ENCODE measurements at places on chromosomes 2 and 18. TPM values are rescaled to one million over a fixed set of nuclear protein-coding genes. Genes with fewer than 3 reads are reported as not detected.

GRCh38 chr2:33907866-33908265 is 308.8 kb upstream of the FAM98A start:
- no peak for DNase-seq

DNA sequence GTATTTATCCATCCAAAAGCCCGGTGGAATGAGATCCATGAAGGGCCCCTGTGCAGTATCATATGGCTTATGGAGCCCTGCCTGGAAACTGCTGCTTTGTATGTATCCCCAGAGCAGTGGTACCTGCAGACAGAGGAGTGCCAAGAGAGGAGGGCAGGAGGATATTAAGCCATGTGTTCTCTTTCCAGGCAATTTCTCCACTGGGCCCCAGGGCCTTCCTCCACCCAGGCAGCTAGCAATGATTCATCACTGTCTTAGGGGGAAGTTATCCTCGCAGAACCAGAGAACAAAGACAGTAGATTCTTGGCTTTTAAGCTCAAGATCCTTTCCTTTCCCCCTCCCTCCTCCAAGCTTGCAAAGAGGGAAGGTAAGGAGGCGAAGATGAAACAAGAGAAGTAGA is 98.1 kb downstream of the LRRC30 start:
- no peak for DNase-seq

Gene ONECUT2
- 0.62 TPM for total RNA-seq

DNA sequence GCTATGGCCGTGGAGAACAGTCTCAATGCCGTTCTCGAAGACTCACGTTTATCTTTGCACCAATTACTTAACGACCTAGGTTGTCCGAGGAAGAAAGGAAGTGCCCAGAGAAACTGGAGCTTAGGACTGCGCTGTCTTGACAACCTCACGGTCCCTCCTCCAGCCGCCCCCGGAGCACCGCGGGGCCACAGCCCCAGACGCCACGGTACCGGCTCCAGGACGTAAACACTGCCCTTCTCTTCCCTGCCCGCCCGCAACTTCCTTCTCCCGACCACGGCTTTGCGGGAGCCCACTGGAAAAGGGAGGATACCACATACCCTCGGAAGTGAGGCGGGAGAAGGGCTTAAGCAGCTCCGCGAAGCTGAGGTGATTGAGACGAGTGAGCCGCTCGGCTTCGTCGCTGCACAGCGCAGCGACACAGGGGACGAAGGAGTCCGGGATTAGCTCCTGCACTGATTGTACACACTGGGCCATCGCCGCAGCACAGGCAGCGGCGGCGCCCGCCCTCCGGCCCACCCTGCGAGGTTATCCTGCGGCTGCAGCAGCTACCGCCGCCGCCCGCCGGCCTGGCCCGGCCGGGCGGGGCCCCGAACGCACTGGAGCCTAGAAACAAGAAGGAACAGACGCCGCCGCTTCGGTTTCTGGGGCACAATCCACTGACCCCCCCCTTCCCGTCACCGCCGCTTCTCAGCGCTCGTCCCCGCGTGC is 483 bp downstream of the TRAPPC8 start:
- peak; percentile 73 for DNase-seq

Gene NR4A2
- total RNA-seq, result 1.0 TPM

DNA sequence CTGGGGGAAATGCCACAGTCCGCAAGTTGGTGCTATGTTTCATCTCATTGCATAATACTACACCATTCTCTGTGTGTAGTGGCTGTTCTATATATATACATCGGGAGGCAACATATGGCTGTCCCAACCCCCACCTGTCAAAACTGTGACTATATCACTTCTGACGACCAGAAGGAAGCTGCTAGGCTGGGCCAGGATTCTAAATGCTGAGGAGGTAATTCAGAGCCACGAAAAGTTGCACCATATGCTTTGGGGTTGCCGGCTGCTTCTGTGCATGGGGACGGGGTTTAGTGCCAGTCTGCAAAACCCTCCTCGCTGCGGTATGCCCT is 117.3 kb downstream of the MSH2 start:
- no peak for DNase-seq

- peak; percentile 26 for DNase-seq
These were observed 145.4 kb upstream of the RIOK3 start for GRCh38 chr18:23307567-23308295.

Gene TMEM169
- not detected for total RNA-seq

DNA sequence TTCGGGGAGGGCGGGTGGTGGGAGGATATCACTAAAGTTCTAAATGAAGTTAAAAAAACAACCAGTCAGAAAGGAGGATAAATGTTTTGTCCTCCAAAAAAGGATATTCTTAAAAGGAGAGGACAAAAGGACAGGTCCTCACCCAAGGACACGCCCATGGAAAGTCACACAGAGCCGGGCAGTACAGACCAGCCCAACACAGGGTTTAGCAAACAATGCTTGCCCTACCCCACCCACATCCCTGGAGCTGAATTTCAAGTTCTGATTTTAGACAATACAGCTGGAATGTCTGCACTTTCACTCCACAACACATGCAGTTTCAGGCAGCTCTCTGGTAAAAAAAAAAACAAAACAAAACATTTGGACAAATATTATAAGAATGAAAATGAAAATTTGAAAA is 67.9 kb downstream of the SLC9A4 start:
- DNase-seq, result no peak

Gene CDCA7
- 27.7 TPM for total RNA-seq

- no peak for DNase-seq
These were observed 25.2 kb upstream of the HNMT start for GRCh38 chr2:137939026-137939425.

DNA sequence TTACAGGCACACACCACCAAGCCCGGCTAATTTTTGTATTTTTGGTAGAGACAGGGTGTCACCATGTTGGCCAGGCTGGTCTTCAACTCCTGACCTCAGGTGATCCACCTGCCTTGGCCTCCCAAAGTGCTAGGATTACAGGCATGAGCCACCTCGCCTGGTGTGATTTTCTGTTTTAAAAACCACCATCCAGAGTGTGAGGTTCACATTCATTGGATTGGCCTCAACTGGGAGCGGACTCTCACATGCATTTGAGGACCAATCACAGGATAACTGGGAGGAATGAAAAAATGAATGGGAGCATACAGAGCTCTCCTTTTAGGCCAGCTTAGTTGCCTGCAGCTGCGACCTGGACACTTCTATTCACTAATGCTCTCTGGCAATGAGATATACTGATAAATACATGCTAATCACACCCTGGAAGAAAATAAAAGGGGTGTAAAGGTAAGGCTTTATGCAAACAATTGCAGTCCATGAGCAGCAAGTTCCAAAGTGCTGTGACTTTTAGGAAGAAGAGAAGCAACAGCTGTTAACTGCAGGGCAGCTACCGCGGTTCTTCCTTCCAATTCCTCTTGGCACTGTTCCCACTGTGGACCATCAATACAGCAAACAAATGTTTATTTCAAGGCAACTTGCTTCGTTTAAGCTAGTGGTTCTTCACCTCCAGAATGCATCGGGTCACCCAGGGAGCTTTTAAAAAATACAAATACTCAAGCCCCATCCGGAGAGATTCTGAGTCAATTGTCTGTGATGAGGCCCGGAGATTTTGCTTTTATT is 49.5 kb upstream of the FZD5 start:
- no peak for DNase-seq

Gene MALL
- total RNA-seq, result 114 TPM

- DNase-seq, result peak; percentile 69
These were observed 1.6 kb downstream of the CTIF start for GRCh38 chr18:48540251-48541025.

DNA sequence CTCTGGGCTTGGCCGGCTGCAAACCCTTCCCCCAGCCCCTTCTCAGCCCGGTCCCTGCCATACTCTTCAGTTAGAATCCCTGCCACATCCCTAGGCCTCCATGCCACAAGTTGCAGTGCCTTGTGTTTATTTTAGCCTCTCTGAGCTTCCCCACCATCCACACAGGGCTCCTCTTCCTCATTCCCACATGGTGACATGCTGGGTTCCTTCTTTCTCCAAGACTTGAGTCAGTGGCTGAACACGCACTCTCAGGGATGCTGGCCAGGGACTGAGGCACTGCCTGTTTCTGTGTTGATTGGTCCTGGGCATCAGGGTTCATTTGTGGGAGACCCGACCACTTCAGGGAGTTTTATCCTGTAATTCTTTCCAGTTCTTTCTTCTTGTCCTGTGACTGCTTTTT is 56.3 kb downstream of the KCNS3 start:
- no peak for DNase-seq

DNA sequence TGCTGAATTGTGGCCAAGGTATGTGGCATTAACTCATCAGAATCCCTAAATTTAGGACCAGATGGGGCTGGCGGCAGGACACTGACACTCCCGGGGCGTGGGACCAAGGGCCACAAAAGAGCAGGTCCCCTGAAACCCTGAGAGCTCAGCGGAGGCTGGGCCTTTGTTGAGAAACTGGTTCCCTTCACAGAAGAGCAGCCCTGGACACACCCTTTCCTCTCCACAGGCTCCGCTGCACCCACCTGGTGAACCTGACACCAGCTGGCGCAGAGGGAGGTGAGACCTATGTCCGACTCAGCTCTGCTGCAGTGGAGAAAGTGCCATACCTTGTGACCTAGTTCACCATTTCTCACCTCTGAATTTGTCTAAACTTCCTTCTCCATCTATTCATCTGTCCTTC is 119.5 kb downstream of the RTP5 start:
- DNase-seq, result no peak

Gene KCNK3
- not detected for total RNA-seq

- no peak for DNase-seq
These were observed 372.7 kb downstream of the FBXO15 start for GRCh38 chr18:73774811-73775509.

DNA sequence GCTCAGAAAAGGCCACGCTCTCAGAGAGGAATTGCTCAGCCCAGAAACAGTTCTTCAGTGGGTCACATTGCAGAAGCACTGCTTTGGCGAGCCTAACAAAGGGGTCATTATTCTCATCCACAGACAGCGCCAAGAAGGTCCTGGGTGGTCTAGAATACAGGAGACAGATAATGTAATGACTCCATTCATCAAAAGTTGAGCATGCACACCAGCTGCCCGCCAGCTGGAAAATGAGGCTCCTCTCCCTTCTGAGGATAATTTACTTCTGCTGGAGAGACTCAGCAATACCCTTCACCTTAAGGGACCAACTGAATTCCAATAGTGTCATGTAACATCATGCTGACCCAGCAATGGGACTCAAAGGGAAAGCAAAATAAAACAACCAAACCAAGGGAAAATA is 79.9 kb downstream of the TRIB2 start:
- DNase-seq, result no peak

GRCh38 chr18:49876536-49876935 is 63.2 kb upstream of the ACAA2 start:
- no peak for DNase-seq

GRCh38 chr2:48358982-48359381 is 171.0 kb upstream of the STON1 start:
- DNase-seq, result no peak

Gene CYRIA
- total RNA-seq, result 38.4 TPM

Gene RAB6C
- total RNA-seq, result not detected

Gene TMEM247
- not detected for total RNA-seq

DNA sequence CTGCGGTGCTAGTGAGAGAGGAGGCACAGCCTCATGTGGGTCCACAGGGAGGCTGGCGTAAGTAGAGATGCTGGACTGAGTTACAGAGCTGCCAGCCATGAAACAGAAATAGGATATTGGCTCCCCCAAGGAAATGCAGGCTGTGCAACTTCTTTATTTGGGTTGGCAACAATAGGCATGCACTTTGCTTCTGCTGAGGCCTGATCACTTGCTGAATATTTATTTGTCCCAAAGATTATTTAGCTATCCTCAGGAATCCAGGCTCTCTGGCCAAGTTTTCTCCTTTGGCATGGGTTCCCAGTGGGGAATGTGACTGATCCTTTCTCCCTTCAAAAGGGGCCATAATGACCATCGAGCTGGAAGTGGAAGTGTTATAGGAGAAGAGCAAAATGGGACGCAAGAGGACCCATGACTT is 60.0 kb downstream of the MAPK4 start:
- no peak for DNase-seq

Gene ASIC4
- not detected for total RNA-seq

DNA sequence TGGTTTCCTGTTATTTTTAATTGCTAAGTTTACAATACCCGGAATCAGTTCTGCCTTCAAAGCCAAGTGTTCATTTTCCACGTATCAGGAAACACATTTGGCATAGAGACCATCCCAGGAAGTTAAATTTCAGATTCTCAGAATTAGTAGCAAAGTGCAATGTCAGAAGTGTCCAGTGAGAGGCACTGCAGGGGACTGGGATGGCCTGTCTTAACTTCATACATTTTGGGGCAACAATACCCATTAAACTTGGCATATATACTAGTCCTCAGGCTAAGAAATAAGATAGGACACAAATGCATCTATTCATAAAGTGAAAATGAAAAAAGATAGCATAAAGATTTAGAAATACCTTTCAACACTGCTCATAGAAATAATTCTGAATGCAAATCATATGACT is 1.5 kb upstream of the IL1RL2 start:
- DNase-seq, result peak; percentile 62

Gene POTEI
- total RNA-seq, result 0.16 TPM

DNA sequence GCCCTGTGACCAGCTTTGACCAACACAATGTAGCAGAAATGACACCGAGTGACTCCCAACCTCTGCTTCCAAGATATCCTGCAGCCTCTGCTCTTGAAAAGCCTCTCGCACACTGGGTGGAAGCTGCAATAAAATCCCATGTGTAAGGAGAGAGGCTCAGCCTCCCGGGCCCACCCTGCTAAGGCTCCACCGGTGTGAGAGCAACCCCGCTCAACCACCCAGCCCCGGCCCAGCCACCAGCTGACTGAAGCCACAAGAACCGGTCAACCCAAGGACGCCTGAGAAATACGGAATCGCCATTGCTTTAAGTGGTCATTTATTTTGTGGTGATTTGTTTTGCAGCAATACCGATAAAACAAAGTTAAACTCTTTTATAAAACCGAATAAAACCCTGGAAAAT is 452.8 kb upstream of the SMIM21 start:
- DNase-seq, result no peak

GRCh38 chr18:35284841-35285240 is 5.2 kb downstream of the ZSCAN30 start:
- DNase-seq, result no peak

Gene KCNG2
- total RNA-seq, result not detected

Gene MYO3B
- total RNA-seq, result not detected

Gene AUP1
- total RNA-seq, result 103 TPM

Gene VPS54
- 17.6 TPM for total RNA-seq

DNA sequence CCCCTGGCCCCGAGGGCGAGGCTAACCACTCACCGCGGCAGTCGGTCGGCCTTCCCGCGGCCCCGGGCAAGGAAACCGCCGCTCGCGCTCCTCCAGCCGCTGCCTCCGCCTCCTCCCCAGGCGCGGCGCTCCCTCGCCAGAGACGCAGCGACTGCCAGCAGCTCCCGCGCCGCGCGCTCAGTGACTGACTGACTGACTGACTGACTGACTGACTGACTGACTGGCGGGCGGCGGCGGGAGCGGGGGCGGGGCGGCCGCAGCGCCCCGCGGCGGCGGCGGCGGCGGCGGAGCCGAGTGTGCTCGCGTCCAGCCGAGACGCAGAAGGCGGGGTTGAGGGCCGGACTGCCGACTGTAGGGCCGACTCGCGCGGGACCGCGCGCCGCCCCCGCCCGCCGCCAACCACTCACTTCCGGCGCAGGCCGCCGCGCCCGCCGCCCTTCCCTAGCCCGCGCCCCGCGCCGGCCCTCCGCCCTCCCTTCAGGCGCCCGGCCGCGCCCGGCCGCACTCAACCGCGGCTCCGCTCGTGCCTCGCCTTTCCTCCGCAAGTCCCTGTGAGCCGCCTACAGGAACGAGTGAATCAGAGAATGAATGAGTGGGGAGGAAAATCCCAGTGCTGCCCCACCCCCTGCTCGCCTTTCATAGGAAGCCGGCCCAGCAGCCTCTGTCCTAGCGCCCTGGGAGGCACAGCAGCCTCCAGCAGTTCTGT is at the start of gene RAPH1:
Gene RAPH1, minus strand, starts transcription at position 224 of the 706 bp plus-strand sequence. CDS start 39,948 bp downstream, outside the sequence.
- DNase-seq, result peak; percentile 85

Gene HSPE1
- total RNA-seq, result 137 TPM

All from endothelial cell of umbilical vein (primary cell).